ENCODE measurements at places on chromosomes 3 and 15. TPM values are rescaled to one million over a fixed set of nuclear protein-coding genes. Genes with fewer than 3 reads are reported as not detected.

GRCh38 chr3:132174500-132174899 lies 139.7 kb upstream of the CPNE4 start:
- DNase-seq = no peak
- H3K4me3 ChIP-seq = no peak overlapping the region
- H3K27ac ChIP-seq = no peak overlapping the region
- H3K4me1 ChIP-seq = peaks cover 23% of the 10 kb centered on the region

RBPMS2 gene
- 1.4 TPM for total RNA-seq

GRCh38 chr15:76514282-76514681 lies 177.7 kb downstream of the ISL2 start:
- H3K4me1 ChIP-seq = no peaks in the 10 kb centered on the region
- no peak overlapping the region for H3K27ac ChIP-seq
- H3K36me3 ChIP-seq = no peaks in the 10 kb centered on the region
- H3K4me3 ChIP-seq = no peak overlapping the region
- DNase-seq = no peak

- no peaks in the 10 kb centered on the region for H3K36me3 ChIP-seq
- no peak overlapping the region for H3K4me3 ChIP-seq
- no peak for DNase-seq
Measured at GRCh38 chr3:6771171-6771570, 89.7 kb upstream of the GRM7 start.

GASK1A gene
- 1.6 TPM for total RNA-seq

BMF gene
- 11.5 TPM for total RNA-seq

DNASE1L3 gene
- not detected for total RNA-seq

- H3K36me3 ChIP-seq = no peaks in the 10 kb centered on the region
- H3K27me3 ChIP-seq = peaks cover 93% of the 10 kb centered on the region
- H3K4me3 ChIP-seq = no peak overlapping the region
- H3K4me1 ChIP-seq = no peaks in the 10 kb centered on the region
- no peak for DNase-seq
- H3K27ac ChIP-seq = no peak overlapping the region
Measured at GRCh38 chr3:37736624-37737023, 125.1 kb upstream of the CTDSPL start.

GRCh38 chr3:172410702-172411477 lies 37.4 kb downstream of the GHSR start:
- no peaks in the 10 kb centered on the region for H3K27me3 ChIP-seq
- H3K4me3 ChIP-seq = no peak overlapping the region
- H3K27ac ChIP-seq = no peak overlapping the region

SEMA3B gene
- total RNA-seq = 25.7 TPM

GRCh38 chr3:82875401-82875800 lies 1114.0 kb upstream of the GBE1 start:
- H3K36me3 ChIP-seq = no peaks in the 10 kb centered on the region
- no peak for DNase-seq
- no peak overlapping the region for H3K27ac ChIP-seq
- H3K4me3 ChIP-seq = no peak overlapping the region
- H3K4me1 ChIP-seq = no peaks in the 10 kb centered on the region

AP3B2 gene
- 24.7 TPM for total RNA-seq

DNA sequence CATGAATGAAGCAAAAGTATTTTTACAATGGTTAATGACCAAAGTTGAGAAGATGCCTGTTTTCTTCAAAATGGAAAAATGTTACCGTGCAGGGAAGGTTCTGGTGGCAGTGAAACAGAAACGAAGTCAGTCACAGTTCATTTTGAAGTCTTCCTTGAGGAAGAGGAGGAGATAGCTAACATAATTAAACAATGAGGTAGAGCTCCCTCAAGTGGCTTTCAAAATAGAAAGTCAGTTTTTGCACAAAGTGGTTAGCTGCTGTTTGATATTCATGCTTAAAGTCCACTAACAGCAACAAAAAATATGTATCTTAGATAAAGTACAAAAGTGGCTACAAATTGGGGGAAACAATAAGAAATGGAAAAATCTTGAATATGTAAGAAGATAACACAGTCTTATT lies 87.3 kb downstream of the TFG start:
- no peak for DNase-seq
- H3K27me3 ChIP-seq = no peaks in the 10 kb centered on the region
- H3K4me3 ChIP-seq = no peak overlapping the region

DNA sequence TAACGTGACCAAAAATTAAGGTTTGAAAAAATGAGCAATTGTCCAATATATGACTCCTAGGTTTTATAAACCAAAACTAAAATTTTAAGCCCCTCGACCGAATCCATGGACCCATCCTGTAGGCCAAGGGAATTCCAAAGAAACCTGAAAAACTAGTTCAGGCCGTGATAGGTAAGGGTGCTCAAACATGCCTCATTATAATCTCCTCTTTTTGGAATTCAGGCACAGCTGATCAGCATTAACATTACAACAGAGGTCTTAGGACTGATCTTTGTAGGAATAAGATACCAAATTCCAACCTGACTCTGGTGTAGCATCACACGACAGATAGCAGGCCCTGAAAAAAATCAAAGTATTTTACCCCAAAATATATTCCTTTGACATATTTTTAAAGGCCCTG lies 155.7 kb downstream of the NEK10 start:
- no peak for DNase-seq
- H3K27me3 ChIP-seq = no peaks in the 10 kb centered on the region
- no peak overlapping the region for H3K4me3 ChIP-seq
- H3K4me1 ChIP-seq = peaks cover 18% of the 10 kb centered on the region
- peaks cover 6% of the 10 kb centered on the region for H3K36me3 ChIP-seq

CHRFAM7A gene
- total RNA-seq = not detected

CNTN4 gene
- 1.6 TPM for total RNA-seq

GRCh38 chr3:111690242-111690641 lies 95.1 kb upstream of the ZBED2 start:
- H3K4me3 ChIP-seq = no peak overlapping the region
- no peak overlapping the region for H3K27ac ChIP-seq
- H3K27me3 ChIP-seq = no peaks in the 10 kb centered on the region
- no peak for DNase-seq
- H3K4me1 ChIP-seq = peaks cover 9% of the 10 kb centered on the region

DNA sequence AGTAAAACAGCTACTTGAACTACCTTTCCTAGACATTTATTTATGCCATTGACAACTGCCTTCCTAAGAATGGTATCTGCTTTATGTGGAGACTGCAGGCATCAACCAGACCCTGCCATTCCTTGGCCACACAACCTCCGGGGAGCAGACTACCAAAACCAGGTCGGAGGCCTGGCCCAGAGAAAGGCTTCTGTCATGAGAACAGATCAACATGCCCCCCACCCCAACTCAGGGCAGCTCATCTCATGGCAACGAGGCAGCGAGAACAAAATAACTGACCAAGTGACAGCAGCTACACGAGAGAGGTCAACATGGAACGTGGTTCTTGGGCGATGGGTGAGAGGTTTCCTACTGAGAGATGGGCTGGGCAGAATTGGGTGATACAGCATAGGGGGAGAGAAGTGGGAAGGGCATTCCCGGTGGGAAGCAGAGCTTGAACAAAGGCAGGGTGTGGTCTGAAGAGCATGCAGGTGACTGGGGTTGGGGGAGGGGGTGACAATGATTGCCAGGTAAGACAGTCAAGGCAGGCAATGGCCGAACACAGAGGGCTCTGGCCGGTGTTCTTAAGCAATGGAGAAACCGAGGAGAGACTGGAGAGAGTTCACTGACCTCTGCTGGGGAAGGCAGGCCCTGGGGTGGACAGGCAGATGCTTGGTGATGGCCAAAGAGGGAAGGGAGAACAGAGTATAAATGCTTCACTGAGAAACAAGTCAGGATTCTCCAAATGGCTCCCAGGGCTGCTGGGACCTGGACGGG lies 33.9 kb downstream of the CCDC12 start:
- H3K4me1 ChIP-seq = peaks cover 80% of the 10 kb centered on the region
- DNase-seq = no peak
- peaks cover 69% of the 10 kb centered on the region for H3K36me3 ChIP-seq
- peak overlapping the region; percentile 97 for H3K27ac ChIP-seq

GRCh38 chr3:133944181-133944580 lies 48.5 kb upstream of the RAB6B start:
- H3K36me3 ChIP-seq = no peaks in the 10 kb centered on the region
- DNase-seq = peak; percentile 47
- peaks cover 51% of the 10 kb centered on the region for H3K4me1 ChIP-seq
- peaks cover 76% of the 10 kb centered on the region for H3K27me3 ChIP-seq

DNA sequence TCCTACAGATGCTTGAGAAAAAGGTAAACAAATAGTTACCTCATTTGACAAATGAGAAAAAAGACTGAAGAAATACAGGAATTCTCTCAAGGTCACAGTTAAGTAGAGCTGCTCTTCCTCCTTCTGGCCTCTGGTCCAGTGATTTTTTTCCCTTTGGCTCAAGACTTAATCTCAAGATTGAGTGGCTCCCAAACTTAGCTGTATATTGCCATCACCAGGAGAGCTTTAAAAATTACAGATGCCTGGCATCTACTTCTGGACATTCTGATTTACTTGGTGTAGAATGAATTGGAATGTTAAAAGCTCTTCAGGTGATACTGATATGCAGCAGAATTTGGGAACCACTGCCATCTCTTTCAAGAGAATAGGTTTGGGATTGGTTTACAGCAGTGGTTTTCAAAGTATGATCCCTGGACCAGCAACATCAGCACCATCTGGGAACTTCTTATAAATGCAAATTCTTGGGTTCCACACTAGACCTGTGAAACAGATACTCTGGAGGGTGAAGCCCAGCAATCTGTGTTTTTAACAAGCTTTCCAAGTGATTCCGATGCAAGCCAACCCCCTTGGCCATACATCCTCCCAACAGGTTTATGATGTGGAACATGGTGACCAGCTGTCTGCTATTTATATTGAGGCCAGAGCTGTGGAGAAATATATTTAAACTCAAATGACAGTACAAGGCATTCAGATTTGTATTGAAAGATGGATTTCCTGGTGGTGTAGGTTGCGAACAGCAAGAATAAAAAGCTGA lies 333.0 kb upstream of the RARB start:
- no peaks in the 10 kb centered on the region for H3K4me1 ChIP-seq
- no peak for DNase-seq
- H3K27me3 ChIP-seq = no peaks in the 10 kb centered on the region

GRCh38 chr15:31328969-31329639 lies 2.5 kb downstream of the KLF13 start:
- H3K4me3 ChIP-seq = peak overlapping the region; percentile 69
- H3K36me3 ChIP-seq = peaks cover 24% of the 10 kb centered on the region
- DNase-seq = peak; percentile 4
- no peaks in the 10 kb centered on the region for H3K27me3 ChIP-seq
- peak overlapping the region; percentile 67 for H3K27ac ChIP-seq

MKRN3 gene
- not detected for total RNA-seq

IMPG2 gene
- 0.50 TPM for total RNA-seq

LSMEM2 gene
- total RNA-seq = 0.32 TPM

DNA sequence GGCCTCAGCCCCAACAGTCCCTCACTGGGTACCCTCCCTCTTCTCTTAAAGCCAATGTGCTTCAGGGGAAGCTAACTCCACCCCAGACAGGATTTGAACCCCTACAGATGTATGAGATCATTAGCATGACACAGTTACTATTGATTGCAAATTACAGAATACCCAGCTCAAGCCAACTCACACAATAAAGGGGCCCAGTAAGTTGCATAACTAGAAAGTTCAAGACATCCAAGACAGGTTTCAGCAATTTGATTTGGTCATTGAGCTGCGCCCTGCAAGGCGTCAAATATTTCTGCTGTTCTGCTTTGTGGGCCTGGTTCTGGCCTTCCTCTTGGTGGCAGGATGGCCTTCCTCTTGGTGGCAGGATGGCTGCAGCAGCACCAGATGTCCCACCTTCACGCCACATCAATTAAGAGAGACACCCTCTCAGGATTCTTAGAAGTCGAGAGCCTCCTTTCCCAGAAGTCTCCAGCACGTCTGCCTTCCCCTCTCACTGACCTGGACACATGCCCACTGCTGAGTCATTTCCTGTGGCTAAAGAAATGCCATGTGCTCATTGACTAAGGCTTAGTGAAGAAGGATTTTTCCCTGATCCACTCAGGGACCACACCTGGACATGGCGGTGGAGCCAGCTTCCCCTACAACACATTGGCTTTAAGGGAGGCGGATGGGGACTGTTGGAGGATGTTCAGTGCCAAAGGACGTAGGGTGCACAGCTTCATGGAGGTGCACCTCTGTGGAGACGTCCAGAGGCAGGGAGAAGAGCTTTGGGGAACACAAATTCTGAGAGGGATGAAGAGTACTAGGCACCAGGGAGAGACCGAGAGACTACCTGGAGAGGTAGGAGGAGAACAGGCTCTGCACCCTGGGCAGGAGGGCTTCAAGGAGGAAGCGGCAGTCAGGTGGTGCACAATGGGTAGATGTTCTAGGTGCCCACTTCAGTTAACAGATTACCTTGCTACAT lies 49.1 kb downstream of the DNASE1L3 start:
- peak overlapping the region; percentile 52 for H3K4me3 ChIP-seq
- peaks cover 44% of the 10 kb centered on the region for H3K4me1 ChIP-seq
- H3K27ac ChIP-seq = peak overlapping the region; percentile 93
- peaks cover 55% of the 10 kb centered on the region for H3K36me3 ChIP-seq

MRPS25 gene
- 56.6 TPM for total RNA-seq

DNA sequence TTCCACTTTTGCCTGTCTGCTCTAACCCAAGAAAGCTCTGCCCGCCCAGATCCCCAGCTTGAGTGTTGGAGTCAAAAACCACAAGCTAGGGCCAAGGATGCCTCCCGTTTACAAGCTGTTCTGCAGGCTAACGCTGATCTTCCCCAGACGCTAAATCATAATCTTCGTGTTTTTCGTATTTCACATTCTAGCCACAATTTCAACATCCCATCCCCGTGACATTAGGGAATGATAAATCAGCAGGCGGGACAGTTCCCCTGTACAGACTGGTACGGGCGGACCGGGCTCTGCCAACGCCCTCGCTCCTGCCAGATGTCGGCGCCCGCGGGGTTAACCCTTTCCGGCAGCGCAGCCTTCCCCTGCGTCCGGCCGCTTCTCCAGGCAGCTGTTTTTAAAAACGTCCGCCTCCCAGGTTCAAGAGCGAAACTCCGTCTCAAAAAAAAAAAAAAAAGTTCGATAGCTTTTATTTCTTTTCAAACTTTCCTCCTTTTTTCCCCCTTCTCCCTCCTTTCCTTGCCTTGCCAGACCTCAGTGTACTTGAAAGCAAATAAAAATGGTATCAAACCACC lies 81.0 kb upstream of the BNC1 start:
- H3K36me3 ChIP-seq = no peaks in the 10 kb centered on the region
- no peak overlapping the region for H3K4me3 ChIP-seq
- no peak overlapping the region for H3K27ac ChIP-seq
- H3K4me1 ChIP-seq = peaks cover 9% of the 10 kb centered on the region
- no peak for DNase-seq

DNA sequence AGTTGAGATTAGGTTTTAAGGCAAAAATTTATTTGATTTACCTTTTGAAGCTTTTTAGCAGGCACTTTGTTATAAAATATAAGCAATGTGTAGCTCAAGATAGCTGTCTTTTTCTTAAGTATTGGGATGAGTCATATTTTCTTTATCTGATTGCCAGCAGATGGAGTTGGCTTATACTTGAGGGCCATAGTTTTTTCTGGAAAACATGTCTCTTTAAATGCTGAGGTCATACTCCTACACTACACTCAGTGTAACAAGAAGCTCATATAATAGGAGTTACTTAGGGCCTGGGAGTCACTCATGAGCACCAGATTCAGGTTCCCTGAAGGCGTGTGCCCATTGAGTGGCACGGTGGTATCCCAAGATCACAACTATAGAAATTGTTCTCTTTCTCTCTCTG lies 579.8 kb downstream of the EDEM1 start:
- no peak for DNase-seq
- H3K4me1 ChIP-seq = no peaks in the 10 kb centered on the region
- no peaks in the 10 kb centered on the region for H3K36me3 ChIP-seq
- H3K27me3 ChIP-seq = no peaks in the 10 kb centered on the region

ADAMTS7 gene
- 1.4 TPM for total RNA-seq

TRH gene
- total RNA-seq = not detected

Data from Calu3 (cell line).